ENCODE measurements at places on chromosomes 2 and 18.

DNA sequence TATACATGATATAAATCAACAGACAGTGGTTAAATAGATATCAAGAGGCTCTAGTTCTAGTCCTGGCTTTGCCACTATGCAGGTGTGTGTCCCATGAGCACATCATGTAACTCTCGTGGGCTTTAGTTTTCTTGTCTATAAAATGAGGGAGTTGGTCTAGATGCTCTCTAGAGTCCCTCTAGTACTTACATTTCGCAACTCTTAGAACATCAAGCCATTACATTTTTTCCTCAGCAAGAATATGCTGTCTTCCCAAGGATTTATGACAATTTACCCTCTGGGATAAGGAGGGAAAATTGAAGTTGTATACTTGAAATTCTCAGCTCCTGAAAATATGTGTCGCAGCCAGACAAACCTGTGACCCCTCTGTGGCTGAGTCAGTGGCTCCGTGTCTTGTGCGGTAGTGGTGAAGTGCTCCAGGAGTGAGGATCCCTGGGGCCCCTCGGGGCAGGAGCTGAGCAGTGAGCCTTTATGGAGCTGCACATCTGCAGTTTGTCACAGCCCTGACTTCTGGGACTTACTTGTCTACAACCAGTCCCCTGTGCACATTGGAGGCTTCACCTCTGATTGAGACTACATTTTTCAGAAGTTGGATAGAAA, 6.8 kb downstream of the PKP4 start:
- no peak for DNase-seq

DNA sequence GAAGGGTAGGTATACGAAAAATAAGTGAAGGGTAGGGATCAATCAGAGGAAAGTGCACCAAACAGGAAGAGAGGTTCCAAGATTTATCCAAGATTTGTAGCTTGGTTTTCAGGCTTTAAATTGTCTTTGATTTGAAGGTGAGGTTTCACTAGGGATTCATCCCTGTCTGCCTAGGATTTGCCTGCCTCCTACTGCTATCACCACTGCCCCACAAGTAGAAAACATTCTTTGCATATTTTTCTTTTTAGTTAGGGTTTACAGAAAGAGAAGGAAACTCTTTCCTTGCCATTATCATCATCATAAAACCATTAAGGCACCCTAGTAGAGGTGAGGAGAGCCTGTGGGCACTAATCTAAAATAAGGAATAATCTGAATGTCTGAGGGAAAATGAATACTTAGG, 45.8 kb upstream of the TANC1 start:
- no peak for DNase-seq

DNA sequence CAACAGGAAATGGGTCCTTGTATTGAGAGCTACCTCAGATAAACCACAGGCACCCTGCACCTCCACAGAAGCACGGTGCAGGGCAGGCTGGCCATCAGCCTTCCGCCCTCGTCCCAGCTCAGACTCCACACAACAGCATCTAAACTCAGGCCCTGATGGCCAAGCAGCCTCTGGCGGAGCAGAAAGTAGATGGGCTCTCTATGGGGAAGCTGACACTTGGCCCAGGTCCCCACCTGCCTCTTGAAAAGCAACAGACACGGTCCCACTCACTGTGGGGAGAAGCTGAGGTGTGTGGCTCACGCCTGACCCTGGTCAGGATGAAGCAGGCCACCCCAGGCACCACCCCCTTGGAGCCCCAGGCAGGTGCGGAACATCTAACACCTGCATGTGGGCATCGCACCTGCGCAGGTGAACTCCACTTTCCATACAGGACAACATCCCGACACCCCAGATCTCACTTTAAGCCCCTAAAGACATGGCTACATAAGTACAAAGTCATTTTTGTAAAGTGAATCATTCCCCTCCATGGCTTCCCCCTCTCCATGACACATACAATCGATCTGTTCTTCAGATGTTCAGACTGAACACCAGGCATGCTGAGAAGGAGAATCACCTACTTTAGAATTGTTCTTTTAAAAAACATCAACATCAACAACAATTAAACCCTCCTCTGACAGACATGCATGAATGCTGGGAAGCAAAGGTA, 208.4 kb downstream of the ZBTB7C start:
- no peak for DNase-seq

- no peak for DNase-seq
Observed at GRCh38 chr18:49400398-49401072, 59.9 kb downstream of the DYM start.

DNA sequence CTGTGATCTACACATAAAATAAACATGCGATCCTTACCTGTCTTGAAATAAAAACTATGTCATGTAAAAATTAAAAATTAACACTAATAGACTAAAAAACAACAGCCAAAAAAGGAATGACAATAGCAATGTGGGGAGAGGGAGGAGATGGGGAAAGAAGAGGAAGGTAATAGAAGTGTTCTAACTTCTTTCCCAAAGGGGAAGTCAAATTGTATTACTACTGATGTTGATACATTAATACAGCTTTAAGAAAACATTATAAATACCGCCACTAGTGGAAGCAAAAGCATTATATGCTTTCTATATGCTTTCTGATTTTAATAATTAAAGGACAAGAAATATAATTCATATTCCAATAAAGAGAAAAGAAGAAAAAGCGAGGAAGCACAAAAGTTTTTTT, 22.2 kb downstream of the ZNF516 start:
- no peak for DNase-seq

DNA sequence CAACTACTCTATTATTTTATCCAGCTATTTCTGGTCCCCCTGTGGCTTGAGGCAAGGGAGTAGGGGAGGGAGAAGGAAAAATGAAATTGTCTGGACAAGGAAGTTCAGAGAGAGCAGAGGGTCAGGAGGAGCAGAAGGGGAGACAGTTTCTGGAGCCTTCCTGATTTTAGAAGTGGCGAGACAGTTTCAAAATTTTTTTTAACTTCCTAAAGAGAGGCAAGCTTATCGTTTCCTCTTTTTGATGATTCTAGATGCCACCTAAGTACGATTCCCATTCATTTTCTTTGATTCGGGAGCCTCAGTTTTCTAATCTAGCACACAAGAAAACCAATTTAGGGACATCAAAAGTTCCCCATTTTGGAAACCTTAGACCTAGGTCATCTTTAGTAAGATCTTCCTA, 96.9 kb upstream of the B3GNT2 start:
- no peak for DNase-seq

GRCh38 chr2:233830111-233830802, 24.1 kb downstream of the HJURP start:
- DNase-seq: no peak

DNA sequence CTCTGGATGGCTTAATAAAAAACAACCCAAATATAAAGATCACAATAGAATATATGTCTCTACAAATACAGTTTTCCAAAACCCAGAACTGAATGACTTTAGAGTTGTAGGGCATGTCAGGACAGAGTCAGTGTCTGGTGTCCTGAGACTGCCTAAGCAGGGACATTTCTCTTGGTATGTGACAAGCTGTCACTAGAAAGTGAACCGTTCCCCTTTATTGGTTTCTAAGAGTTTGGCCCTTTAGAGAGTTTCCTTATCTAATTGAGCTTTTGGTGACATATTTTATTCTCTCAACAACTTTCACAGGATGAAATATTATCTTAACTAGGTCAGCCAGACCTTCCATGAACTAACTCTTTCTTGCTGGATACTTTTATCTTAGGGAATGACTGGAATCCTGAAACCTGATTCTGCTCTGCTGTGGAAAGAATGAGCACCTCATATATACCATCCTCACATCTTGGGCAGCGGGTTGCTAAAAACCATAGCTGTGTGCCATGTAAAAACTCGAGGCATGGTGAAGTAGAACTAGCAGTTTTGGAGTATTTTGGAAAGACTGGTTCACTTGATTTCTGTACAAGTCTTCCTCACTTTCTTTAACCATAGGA, 54.8 kb downstream of the CAVIN2 start:
- DNase-seq: no peak

DNA sequence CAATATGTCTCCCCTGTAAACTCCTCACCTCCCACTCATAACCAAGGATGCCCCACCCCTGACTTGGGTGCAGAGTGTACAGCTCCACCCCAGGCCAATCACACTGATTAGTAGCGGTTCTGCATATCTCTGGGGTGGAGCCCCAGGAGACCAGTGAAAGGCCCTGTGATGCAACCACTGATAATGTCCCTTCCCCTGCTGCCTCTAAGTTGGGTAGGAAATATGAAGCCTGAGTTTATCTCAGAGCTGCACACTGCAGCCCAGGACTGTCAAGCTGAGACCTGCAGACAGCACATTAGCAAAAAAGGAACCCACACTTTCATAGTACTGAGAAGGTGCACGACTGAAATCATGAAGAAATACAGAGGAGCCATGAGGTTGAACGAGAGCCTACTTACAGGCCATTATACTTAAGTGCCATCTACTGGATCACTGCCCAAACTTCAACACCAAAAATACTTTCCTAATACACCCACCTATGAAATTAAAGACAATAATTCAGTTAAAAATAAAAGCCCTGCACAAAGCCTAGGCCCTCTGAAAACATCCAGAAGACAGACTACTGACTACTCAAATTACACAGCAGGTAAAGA, 455.4 kb upstream of the LRRTM4 start:
- DNase-seq: no peak

DNA sequence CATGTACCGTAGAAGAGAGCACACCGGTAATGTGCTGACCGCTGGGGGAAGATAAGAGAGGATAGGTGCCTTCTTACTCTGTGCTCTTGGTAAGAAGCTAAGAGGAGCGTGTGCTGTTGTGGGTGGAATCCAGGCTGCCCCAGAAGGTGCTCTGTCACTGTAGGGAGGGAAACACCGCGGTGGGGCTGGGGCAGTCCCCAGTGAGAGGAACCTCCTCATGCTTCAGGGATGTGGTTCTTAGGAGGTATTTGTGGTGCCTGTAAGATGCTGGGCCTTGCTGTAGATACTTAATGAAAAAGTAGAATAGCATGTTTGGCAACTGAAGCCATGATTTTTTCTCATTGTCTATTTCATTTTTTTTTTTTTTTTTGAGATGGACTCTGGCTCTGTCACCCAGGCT, 1.1 kb downstream of the COLEC11 start:
- DNase-seq: no peak

GRCh38 chr2:220764171-220764570, 807.9 kb downstream of the EPHA4 start:
- DNase-seq: no peak

- no peak for DNase-seq
Observed at GRCh38 chr18:10301831-10302483, 152.5 kb upstream of the APCDD1 start.

DNA sequence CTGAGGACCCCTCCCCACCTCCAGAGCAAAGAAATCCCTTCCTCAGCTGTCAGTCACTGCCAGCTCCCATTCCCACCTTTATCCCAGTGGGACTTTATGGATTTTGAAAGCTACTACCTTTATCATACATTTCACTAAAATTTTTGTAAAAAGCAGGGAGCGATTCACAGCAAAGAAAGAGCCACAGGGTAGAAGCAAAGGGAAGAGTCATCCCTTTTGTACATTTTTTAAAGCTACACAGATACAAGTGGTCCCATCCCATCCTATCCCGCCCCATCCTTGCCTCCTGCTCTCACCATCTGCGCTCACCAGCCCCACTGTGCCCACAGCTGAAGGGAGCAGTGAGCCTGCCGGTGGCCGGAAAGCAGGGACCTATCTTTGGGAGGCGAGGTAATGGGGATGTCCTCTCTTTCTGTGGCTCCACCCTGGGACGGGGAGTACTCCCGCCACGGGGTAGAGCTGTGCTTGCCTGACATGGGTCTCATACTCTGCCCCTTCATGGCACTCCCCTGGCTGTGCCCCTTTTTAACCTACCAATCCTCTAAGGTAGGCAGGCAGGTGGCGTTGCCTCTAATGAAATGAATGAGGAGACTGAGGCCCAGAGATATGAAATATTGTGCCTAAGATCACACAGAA, 13.2 kb downstream of the SH2D6 start:
- no peak for DNase-seq

- DNase-seq: no peak
Observed at GRCh38 chr2:62109554-62109953, 86.4 kb upstream of the B3GNT2 start.

- no peak for DNase-seq
Observed at GRCh38 chr2:115649731-115650130, 1207.3 kb downstream of the DPP10 start.

GRCh38 chr2:22893761-22894517, 491.0 kb upstream of the KLHL29 start:
- DNase-seq: no peak

DNA sequence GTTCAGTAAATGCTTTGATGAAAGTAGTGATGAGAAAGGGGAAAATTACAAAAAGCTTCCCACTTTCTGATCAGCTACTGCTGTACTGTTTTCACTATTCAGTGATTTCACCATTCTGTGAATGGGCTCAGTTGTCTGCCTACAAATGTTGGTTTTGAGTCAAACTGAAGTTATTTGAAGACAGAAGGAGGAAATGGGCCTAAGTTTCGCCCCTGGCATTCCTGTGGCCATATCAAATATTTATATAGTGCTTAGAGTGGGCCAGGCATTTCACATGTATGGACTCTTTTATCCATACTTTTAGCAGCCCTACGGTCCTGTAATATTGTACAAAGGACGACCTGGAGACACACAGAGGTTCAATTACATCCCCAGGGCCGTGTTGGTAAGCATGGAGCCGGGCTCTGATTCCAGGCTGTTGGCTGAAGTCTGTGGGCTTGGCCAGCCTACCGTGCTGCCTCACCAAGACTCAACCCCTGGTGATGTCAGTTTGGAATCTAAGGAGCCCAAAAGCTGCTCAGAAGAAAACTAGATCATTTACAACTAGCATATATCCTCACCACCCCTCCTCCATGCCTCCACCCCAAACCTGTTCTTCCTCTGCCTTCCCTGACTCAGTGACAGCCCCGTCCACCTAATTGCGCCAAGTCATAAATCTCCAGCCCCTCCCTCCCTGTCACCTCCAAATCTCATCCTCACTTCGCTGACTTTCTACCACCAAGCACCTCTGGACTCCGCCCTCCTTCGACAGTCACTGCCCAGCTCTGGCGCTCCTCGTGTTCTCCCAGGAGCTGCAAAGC, 10.1 kb upstream of the GRHL1 start:
- DNase-seq: no peak

DNA sequence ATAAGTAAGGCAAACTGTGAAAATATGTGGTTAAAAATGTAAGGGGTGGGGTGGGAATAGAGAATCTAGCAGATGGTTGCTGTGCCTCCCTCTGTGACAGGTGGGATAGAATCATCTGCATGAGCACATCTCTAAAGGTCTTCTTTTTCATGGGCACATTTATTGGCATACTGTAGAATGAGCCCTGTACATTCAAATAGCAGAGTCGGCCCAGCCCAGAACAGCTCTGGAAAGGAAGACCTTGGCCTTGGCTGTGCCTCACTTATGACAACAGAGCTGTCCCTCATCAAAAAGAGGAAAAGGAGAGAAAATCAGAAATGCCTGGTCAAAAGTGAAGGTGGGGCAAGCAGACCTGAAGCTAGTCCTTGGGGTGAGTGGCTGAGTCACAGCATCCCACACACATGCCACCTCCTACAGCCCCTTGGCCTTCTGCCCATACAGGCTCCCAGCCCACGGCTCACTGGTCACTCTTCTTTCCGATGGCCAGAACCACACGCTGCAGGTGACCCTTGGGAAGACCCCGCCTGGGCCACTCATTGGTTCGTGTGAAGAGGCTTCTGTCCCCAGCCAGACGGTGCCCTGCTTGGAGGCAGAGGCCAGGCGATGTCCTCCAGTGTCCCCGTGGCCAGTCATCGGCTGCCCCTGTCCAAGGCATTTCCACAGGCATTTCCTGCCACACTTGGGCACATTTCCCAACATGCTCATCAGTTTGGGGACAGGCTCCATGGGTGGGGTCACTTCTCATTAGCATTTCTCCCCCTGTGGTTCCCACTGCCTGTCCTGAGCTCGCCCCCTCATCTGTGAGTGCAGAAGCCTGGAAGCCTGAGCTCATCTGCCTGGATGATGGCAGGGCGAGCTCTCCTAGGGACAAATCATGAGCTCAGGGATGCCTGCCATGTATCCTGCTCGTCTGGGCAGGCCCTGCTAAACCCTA, 113.6 kb downstream of the MCFD2 start:
- DNase-seq: no peak

All from right lobe of liver (tissue), 6 donors.